ENCODE measurements at places on chromosomes 11 and 22.

GRCh38 chr22:30857791-30858190, 110.8 kb downstream of the MORC2 start:
- DNase-seq = no peak

DNA sequence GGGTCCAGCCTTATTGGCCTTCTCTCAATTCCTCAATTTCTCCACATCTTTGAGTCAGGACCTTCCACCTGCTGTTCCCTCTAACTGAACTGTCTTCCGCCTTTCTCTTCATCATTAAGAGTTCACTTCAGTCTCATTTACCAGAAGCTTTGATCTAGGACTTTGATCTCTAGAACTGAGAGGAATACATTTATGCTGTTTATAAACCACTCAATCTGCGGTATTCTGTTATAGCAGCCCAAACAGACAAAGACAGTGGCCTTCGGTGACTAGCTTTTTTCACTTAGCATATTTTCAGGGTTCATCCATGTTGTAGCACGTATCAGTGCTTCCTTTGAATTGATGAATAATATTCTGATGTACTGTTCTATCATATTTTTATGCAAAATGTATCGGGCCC, 10.5 kb downstream of the CLPB start:
- no peak for DNase-seq

GRCh38 chr11:17354601-17354991, 3.0 kb downstream of the NCR3LG1 start:
- DNase-seq = peak; percentile 51

- DNase-seq = no peak
Measured at GRCh38 chr22:48070083-48070482, 1307.6 kb downstream of the TBC1D22A start.

DNA sequence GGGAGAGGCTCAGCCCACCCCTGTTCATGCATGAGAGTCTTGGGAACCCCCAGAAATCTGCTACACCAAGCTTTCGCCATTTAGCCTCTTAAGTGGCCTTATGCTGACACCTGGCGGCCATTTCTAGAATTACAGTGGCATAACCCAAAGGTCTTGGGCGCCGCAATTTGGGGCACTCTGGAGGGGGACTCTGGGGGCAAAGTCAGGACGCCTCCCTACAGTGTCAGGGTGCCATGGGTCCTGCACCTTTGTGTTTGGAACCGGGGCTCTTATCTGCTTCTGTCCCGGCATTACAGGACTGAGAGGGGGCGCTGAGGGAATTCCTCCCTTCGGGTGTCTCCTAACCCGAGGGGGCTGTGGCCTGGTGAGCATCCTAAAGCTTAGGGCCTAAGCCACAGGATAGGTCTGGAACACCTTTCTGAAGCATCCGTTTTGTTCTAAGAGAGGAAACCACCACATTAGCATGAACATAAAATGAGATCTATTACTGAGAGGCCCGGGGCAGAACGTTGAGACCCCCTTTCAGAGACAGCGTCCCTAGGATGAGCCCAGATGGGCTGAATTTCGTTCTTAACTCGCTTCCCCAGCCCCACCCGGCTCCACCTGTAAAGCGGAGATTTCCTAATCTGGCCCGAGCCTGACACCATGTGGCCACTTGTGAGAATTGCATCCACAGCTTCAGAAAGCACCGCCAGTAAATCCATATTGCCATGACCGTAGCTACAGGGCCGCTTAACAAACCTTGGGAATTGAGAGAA, 9.3 kb downstream of the INS start:
- DNase-seq = peak; percentile 76
